ENCODE measurements at places on chromosomes 3 and 15.

DNA sequence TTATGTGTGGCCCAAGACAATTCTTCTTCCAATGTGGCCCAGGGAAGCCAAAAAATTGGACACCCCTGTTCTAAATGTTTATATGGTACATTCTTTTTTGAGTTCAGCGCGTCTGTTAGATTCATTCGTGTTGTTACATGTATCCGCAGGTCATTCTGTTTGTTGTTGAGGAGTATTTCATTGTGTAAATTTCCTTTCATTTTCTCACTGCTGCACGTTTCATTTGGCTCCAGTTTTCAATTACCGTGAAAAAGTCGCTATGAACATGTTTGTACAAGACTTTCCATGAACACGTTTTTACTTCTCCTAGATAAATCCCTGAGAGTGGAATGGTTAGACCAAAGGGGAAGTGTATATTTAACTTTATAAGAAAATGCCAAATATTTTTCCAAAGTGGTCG lies 7.5 kb upstream of the OPA1 start:
- DNase-seq: no peak

GRCh38 chr3:70519026-70519425 lies 206.6 kb upstream of the MDFIC2 start:
- no peak for DNase-seq

DNA sequence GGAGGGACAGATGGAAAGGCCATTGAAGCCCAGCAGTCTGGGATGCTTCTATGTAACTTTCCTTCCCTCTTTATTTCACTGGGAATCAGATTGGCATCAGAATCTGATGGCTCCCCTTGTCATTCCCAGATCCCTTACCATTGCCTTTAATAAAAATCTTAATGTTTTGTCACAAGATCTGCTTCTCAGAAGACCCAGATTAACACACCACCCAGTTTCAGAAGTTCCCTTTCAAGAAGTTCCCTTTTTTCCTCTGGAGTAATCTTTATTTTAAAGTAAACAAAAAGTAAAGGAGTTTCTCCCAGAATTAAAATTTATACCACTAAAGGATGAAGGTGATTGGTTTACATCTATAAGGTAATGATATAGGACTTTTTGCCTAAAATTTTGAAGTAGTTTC lies 76.4 kb downstream of the UBR1 start:
- no peak for DNase-seq

- DNase-seq: no peak
Observed at GRCh38 chr3:197542741-197543454, 12.9 kb downstream of the BDH1 start.
